ENCODE measurements at places on chromosomes 2 and 18.

DNA sequence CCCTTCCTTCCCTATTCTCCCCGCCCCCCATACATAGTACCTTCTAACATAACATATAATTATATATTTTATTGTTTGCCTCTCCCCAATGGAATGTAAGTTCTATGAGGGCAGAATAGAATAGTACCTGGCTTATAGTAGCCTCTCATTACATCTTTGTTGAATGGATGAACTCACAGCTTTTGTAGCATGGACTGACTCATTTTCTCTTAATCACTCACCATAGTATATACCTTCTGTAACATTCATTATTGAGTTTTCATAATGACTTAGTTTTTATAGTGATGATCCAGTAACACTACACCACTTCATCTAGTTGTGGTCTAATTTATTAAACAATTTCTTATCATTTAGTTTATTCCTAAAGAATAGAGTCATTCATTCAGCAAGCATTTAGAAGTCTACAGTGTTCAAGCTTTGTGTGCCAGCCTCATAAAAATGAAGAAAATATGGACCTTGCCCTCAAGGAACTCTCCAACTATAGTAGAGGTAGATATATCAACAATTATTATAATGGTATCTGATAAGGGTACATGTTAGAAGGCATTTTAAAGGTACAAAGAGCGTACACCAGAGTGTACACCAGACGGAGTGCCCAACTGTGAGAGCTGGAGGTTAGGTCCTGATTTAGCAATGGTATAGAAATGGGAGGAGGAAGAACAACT lies 31.1 kb downstream of the NCOA1 start:
- no peak for DNase-seq

DNA sequence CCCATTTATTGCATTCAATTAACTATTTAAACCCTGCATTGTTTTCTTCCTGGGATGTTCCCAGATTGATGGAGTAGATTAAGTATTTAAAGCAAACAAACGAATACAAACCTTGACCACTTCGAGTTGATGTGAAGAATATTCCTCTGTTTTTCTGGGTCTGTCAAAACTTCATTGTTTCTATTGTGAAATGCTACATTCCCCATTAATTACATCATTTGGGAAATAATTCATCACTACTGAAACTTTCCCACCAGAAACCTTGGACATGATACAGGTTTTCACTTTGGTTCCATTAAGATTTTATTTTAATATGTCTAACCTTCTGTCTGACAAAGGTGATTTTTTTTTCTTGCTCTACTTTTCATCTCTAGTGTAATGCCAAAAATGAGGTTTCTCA lies 365.1 kb upstream of the ETAA1 start:
- no peak for DNase-seq

GRCh38 chr2:147076634-147077033 lies 768.2 kb upstream of the ACVR2A start:
- DNase-seq, result no peak

DNA sequence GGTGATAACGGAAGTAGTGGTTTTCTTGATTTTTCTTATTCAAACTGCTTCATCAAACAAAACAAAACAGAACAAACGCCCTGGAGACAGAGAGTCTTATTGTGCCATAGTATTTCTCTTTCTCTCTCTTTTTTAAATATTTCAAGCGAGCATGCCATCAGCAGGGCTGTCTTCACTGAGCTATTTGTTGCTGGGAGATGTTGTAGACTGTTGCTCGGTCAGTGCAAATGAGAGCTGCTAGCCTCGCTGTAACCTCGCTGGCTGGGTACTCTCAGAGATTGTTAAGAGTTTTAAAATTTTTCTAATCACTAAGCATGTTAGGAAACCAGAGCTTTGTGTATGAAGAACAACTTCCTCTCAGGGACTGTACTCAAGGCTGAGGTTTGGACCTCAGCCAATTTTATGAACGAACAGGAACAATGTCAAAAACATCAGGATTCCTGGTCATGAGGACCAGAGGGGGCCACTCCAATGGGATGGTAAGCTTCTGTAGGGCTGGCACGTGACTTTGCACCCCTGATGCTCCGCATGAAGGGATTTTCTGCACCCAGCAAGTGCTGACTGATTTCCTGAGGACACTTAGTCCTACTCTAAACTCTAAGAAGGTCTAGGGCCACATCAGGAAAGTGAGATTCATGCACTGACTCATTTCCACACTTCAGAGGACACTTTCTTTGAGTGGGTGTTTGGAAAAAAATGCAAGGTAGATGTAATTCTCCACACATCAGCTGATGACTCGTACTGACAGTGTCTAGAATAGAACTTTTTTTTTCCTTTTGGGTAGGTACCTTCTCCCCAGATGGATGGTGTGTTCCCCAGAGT lies 59.8 kb upstream of the IL1R1 start:
- no peak for DNase-seq

DNA sequence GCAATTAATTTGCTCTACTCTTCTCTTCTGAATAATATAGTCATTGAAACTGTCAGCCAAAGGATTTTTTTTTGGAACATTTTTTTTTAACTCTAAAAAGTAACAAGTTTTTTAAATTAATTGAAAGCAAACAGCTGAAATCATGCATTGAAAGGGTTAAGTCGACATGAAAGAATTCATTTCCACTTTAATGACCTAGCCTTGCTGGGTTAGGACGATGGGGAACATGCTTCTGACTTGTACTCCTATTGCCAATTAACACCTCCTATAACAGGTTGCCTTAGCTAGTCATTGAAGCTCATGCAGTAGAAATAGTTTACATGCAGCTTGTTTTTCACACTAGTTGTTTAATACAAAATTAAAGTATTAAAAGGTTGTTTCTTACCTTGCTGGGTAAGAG lies 47.8 kb downstream of the PSMD14 start:
- DNase-seq, result no peak

- DNase-seq, result no peak
Observed at GRCh38 chr2:68912732-68913131, 40.0 kb downstream of the GKN2 start.

DNA sequence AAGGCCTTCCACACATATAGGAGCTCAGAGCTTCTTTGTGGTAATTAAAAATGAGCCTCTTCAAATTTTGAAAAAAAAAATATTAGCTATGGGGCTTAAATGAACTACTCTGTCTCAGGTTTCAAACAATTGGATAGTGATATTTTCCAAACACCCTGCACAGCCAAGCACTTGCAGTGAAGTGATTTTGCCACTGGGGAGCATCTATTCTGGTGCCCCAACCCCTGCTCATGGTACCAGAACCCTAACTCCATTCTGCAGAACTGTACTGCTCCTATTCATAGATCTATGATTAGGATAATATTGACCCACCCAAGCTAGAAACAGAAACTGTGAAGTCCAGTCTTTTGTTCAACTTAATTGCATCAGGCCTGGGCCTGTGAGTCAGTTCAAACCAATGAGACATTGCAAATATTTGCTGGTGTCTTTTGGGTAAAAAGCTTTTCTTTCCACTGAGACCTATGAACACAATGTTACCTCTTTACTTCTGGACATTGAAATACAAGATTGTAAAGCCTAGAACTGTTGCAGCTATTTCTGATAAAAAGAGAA lies 324.0 kb downstream of the GALNT13 start:
- DNase-seq, result no peak

DNA sequence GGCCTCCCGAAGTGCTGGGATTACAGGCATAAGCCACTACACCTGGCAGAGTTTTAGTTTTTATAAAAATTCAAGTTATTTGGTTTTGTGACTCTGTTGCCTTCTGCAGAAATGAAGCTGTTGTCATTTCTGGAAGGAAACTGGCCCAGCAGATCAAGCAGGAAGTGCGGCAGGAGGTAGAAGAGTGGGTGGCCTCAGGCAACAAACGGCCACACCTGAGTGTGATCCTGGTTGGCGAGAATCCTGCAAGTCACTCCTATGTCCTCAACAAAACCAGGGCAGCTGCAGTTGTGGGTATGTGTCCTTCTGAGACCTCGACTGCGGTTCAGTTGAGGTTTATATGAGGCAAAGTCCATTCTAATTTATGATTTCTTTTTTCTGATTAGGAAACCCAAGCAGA lies 7.2 kb downstream of the MTHFD2 start:
- no peak for DNase-seq

- no peak for DNase-seq
Observed at GRCh38 chr2:218566296-218566695, 1.9 kb downstream of the USP37 start.

DNA sequence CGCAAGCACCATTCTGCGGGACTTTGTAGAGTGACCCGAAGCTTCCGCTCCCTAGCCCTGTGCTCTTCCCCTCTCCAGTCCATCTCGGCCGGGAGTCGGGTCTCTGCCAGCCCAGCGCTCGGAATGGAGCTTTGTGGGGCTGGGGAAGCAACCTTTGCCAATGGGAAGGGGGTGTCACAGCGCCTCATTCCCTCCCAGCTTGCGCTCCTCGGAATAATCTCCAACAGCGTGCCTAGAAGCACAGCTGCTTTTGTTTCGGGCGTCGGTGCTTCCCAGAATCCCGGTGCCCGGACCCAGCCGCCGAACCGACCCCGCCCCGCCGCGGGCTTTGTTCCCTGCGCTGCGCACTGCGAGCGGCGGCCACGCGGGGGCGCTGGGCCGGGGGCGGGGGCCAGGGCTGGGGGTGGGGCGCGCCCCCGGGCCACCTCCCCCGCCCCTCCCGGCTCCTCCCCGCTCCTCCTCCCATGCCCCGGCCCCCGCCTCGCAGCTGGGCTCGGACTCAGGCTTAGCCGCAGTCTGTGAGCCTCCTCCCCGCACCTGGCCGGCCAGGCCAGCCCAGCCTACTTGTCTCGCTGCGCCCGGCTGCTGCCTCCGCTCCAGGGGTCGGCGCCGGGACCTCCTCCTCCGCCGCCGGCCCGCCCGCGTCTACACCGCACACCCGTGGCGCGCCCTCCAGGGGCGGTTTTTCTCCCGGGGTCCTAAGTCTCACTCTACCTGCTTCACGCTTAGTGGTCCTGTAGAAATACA lies 77.7 kb upstream of the SMAD2 start:
- DNase-seq, result no peak

GRCh38 chr18:136433-136832 lies 21.9 kb upstream of the USP14 start:
- no peak for DNase-seq

- no peak for DNase-seq
Observed at GRCh38 chr2:121095257-121096080, 189.5 kb downstream of the TFCP2L1 start.

GRCh38 chr2:240931319-240931949 lies 25.3 kb downstream of the CROCC2 start:
- DNase-seq, result no peak

DNA sequence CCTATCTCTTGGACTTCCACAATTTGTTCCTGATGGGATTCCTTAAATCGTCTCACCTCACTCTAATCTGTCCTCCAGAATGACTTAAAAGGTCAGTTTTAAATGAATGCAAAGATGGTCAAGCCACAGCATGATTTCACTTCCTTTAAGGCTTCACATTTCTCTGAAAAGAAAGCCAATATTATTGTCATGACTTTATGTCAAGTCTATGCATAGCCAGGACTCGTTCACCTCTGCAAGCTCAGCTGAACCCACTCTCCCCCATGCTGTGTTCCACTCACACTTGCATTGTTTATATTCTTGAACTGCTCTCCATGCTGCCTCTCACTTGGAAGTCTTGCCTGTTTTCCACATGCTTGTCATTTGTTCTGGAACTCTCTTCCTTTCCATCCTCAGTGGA lies 298.4 kb upstream of the MMADHC start:
- no peak for DNase-seq

GRCh38 chr2:42639340-42640077 lies 71.1 kb downstream of the MTA3 start:
- DNase-seq, result no peak

- no peak for DNase-seq
Observed at GRCh38 chr2:216233281-216233995, 124.3 kb downstream of the XRCC5 start.

- DNase-seq, result no peak
Observed at GRCh38 chr2:50455351-50455939, 576.5 kb downstream of the NRXN1 start.

- DNase-seq, result no peak
Observed at GRCh38 chr2:241197947-241198346, 9.5 kb downstream of the ANO7 start.
